ENCODE measurements at places on chromosomes 6 and 20.

DNA sequence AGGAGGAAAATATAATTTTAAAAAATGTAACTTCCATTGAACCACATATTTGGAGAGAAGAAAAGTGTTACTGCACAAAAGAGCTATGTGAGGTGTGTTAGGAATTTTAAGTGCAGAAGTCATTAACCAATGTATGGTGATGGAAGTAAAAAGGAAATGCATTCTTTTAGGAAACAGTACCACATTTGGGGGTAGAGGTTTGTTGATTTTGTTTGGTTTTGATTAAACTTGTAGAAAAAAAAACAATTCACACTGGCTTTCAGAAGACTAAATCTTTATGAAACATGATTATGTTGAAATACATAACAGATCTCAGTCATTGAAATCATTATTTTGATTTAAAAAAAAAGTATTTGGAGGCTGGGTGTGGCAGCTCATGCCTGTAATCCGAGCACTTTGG lies 1287.0 kb upstream of the GJE1 start:
- DNase-seq, result no peak

GRCh38 chr6:140256248-140256647 lies 881.8 kb upstream of the CITED2 start:
- no peak for DNase-seq

GRCh38 chr6:83119742-83120300 lies 52.4 kb downstream of the DOP1A start:
- DNase-seq, result no peak

DNA sequence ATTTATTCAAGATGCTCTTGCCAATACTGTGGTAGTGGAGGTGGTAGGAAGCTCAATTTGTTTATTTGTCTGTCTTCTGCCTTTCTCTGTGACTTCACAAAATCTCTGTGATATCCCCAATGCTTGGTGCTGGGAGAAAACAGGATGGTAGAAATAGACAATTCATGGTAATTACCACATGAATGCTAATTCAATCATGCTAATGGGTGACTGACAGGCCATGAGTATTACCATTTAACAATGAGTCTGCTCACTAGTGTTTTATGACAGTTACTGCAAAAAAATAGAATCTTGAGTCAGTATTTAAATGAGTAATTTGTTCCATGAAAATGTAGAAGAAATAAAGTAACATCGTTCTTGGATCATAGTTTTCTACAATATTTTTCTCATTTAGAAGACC lies 52.3 kb upstream of the FABP7 start:
- no peak for DNase-seq

DNA sequence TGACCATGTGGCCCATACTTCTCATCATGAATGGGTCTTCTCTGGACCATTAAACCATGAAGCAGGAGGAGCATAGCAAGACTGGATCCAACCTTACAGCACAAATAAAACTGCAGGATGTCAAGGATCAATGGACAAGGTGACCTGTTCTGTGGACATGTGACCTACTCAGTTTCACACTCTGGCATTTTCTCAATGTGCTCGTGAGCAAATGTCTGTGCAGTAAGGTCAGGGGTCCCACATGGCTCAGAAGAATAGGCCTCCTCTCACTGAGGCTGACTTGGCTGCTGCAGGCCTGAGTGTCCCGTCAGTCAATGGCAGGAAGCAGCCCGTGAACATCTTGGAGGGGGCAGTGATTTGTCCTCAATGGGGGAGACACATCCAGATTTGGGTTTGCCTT lies 60.2 kb upstream of the IL20RA start:
- no peak for DNase-seq
